NCI-H446 treated with DMSO at 0.1 percent for 48 hours (cell line): ENCODE measurements at places on chromosomes 2 and 18.

- DNase-seq, result no peak
Measured at GRCh38 chr18:10379522-10379921, 74.9 kb upstream of the APCDD1 start.

GRCh38 chr2:114610677-114611076 is 168.2 kb downstream of the DPP10 start:
- DNase-seq, result no peak

DNA sequence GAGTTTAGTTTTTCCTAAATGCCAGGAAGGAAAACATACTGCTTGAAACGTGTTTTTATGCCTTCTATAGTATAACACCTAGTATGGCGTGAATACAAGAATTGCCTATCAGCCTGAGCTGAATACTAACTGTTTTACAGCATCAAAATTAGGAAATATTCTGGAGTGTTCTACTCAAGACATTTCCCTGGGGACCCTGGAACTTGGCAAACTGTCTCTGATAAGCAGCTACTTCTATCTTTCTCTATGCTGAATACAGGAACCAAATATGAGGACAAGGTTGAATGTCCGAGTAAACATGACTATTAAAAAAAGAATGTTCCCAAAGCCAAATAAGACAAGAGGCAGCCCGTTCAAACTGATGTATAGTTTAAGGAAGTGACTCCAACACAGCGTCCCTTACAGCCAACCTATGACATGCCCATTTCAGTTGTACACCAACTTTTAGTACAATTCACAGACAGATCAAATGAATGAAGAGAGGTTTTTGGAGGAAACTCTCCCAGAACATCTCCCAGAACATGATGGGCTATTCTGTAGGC is 951.3 kb upstream of the ACVR2A start:
- no peak for DNase-seq

- DNase-seq, result no peak
Measured at GRCh38 chr18:7805096-7805495, 238.0 kb downstream of the PTPRM start.

GRCh38 chr2:40369267-40370006 is 82.5 kb downstream of the SLC8A1 start:
- DNase-seq, result no peak

DNA sequence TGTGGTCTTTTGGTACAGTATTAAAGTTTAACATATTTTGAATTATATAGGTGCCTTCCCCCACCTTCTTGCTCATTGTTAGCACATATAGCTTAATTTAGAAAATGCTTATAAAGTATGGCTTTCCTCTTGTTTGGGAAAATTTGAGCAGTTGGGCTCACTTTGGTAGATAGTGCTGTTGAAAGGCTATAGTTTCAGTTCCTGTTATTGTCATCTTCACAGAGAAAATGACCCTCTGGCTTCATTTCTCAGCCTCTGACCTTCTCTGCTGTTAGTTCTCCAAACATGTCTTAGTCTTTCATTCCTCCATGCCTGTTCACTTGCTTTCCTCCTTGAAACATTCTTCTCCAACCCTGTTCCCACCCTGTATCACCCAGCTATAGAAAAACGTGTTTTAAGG is 200.6 kb downstream of the WDR7 start:
- DNase-seq, result no peak

- DNase-seq, result no peak
Measured at GRCh38 chr2:191565647-191566198, 112.2 kb upstream of the NABP1 start.

DNA sequence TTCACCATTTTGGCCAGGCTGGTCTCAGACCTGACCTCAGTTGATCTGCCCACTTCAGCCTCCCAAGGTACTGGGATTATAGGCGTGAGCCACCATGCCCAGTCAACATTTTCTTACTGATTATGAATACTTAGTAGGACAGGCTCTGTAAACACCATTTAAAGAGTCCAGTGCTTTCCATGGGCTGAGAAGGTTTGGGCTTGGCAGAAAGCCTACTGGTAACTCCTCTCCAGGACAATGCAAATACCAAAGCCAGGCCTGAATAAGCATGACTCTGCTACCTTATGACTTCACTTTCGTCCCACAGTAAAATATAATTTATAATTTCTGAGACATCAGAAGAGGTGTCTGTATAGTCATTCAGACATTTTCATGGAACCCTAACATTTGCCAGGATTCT is 60.2 kb upstream of the FAM117B start:
- DNase-seq, result no peak

DNA sequence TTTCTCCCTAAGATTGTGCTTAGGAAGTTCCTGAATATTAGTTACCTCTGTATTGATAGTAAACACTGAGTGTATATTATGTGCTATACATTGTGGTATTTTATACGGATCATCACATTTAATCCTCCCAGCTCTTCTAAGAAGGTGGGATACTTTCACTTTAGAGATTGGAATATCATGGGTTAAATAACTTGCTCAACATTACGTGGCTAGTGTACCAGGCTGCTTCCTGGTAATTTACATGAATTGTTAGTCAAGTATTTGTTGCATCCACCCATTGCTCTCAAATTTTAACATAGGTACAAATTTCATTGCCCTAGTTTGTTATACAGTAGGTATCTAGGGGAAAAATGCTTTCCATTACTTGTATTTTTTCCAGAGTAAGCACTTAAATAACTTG is 21.4 kb downstream of the FAM98A start:
- no peak for DNase-seq

DNA sequence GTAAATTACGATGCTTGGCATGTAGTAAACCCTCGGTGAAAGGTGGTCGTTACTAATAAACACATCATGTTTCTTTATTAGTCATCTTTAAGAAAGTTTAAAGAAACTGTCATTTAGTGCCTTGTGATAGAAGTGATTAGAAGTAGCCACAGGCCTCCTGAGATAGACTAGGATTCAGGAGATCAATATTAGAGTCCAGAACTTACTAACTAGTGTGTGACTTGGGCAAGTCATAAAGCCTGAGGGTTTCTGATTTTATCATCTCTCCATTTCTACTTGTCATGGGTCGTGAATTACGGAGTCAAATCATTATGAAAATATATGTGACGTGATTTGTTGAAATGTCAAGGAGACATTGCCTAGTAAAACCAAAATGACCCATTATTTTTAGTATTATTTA is 6.7 kb downstream of the RPE start:
- no peak for DNase-seq

DNA sequence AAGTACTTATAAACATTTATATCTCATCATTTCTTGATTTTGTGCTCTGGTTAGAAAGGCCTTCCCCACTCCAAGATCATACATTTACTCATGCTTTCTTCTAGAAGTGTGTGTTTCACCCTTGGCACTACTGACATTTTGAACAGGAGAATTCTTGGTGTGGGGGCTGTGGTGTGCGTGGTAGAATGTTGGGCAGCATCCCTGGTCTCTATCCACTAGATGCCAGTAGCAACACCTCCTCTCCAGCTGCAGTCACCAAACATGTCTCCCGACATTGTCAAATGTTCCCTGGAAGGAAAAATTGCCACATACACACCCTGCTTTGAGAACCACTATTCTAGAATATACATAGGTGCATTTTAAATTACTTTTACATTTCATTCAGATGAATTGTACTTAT is 8.7 kb upstream of the TGIF1 start:
- no peak for DNase-seq
